ENCODE measurements at places on chromosomes 1 and 21. TPM values are rescaled to one million over a fixed set of nuclear protein-coding genes. Genes with fewer than 3 reads are reported as not detected.

GRCh38 chr1:16321176-16321867 lies 31.0 kb downstream of the FBXO42 start:
- no peak for DNase-seq

Gene LRRIQ3
- 0.86 TPM for total RNA-seq

- DNase-seq, result peak; percentile 86
These were observed 668 bp downstream of the CBR3 start for GRCh38 chr21:36135391-36136102.

DNA sequence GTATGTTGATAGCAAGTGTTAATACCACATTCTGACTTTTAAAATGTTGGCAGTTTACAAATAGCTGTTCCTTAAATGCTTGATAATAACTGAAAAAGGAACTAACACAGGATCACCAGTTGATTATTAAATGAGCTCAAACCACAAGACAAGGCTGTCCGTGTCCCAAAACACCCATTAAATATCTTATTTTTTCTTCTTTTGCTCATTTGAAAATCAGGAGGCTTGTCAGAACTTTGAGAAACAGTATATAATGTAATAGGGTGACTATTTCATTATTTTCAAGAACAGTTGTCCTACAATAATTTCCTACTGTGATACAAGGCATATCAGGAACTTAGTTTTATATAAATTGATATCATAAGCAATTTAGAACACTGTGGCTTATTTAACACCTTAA lies 2.7 kb downstream of the CDKN2C start:
- no peak for DNase-seq

DNA sequence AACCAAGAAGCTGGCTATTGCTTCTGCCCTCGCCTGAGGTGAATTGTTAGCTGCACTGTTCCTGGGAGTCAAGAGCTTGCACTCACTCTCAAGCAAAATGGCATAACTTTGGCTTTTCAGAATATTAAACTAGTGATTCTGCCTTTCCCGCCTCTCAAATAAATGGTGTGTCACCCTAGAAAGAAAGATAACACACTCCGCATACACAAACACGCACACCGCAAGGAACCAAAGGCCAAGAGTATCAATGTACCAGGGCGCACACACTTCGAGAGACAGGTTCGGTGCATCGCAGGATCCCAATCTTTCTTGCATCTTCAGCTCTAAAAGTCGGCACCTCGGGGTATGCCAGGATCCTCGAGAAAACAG lies 470 bp upstream of the RTCA start:
- no peak for DNase-seq

- no peak for DNase-seq
These were observed 153.9 kb upstream of the SPAG17 start for GRCh38 chr1:118338936-118339335.

DNA sequence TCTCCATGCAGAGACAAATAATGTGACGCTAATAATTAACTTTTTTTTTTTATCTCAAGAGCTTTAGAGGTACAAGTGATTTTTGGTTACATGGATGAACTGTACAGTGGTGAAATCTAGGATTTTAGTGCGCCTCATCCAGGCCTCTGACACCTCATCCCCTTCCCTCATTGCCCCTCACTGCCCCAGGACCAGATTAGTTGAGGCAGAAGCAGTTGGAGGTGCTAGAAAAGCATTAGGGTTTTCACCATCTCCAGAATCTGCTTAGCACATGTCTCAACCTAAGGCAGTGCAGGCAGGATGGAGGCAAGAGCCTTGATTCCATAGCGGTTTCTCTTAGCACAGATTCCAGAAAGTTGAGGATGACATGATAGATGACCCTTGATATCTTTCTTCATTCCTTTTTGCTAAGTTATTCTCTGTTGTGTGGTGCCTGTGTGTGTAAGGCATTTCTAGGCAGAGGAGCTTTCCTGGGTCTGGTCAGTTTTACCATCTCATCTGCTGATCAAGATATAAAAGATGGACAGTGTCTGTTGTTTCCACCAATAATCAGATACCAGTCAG lies 16.3 kb upstream of the IL10 start:
- DNase-seq, result no peak

GRCh38 chr1:9892563-9893528 lies 17.2 kb downstream of the CTNNBIP1 start:
- no peak for DNase-seq

Gene ARMH1
- 2.7 TPM for total RNA-seq

DNA sequence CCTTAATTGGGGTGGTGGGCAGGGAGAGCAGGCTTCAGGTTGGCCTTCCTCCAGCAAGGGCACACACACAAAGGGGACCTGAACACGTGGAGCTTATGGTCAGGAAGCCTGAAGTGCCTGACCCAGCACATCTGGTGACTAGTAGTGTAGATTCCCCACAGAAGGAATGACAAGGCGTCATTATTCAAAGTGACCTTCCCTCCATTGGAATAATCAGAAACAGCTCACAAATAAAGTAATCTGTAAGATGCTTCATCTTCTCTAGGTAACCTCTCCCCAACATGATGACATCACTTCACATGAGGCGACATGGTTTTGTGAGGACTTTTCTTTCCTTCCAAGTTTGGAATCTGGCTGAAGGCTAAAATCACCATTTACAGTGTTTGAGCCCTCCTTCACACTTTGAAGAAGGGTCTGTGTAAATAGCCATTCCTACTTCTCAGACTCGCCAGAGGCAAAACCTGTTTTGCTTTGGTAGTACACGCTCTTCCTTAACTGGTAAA lies 32.8 kb upstream of the ERG start:
- DNase-seq, result no peak

Gene ADAMTS4
- total RNA-seq, result 1.2 TPM

DNA sequence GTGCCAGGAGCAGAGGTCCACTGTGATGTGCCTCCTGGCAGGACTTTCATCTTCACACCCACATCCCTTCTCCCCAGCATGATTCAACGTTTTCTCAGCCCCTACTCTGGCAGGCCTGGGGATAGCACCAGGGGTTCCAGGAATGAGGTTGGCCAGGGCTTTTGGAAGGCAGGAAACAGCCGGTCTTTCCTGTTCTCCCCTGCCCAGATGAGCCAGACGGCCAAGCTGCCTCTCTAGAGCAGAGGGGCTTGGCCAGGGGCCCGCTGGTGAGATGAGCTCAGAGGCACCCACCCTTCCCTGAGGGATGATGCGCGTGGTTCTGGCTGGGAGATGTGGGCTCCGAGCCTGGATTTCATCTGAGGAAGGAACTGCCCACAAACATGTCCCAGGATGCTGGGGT lies 4.3 kb upstream of the MFAP2 start:
- no peak for DNase-seq

Gene MYOC
- not detected for total RNA-seq

DNA sequence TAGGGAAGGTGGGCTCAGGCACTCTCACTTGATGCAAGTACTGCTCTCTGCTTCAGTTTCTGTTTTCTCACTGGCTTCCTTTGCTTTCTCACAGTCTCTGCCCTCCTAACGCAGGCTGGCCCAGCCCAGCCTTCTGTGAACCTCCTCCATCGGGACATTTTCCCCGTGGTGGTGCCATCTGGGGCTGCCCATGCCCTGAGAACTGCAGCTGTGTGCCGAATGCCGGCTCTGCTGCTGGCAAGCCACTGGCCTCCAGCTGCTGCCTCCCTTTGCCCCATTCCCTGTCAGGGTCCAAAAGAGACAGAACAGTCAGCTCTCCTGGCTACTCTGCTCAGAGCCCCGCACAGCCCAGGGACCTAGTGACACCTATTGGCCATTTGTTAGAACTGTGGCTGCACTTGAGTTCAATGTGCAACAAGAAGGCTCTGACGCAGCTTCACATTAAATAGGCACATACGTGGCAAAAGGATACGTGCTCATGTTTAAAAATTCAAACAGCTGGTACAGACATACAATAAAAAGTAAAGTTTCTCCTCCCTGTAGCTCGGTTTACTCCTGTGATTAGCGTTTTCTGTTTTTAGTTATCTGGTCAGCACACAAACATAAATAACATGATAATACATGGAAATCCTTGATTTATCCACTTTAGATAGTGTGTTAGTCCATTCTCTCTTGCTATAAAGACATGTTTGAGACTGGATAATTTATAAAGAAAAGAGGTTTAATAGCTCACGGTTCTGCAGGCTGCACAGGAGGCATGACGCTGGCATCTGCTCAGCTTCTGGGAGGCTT lies 46.6 kb downstream of the FCRL5 start:
- peak; percentile 69 for DNase-seq

GRCh38 chr1:84429231-84429630 lies 30.9 kb downstream of the DNASE2B start:
- DNase-seq, result no peak

- DNase-seq, result peak; percentile 84
These were observed at the start of gene WNT9A for GRCh38 chr1:227947676-227948492. Gene WNT9A (minus strand): TSS chr1:227947932. CDS start chr1:227947887, 45 bp downstream.

- DNase-seq, result no peak
These were observed 188.2 kb upstream of the NFIA start for GRCh38 chr1:60894130-60894529.

GRCh38 chr1:5994713-5995621 lies 2.7 kb upstream of the NPHP4 start:
- DNase-seq, result no peak

DNA sequence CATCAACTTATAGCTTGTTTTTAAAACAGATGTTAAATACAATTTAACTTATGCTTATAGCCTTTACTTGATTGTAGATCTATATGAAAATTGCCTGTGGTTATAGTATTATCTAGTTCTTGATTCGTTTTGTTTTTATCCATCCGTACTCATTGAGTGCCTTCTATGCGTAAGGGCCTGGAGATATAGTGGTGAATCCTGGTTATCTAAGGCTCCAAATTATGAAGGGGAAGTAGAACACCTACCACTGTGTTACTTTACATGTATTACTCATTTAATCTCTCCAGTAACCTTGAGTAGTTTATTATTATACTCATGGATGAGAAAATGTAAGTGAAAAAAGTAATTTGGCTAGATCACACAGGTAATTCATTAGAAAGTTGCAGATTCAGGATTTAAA lies 121.8 kb downstream of the OSBPL9 start:
- DNase-seq, result no peak

Gene WDR64
- not detected for total RNA-seq

GRCh38 chr1:84847253-84848250 lies 45.5 kb downstream of the LPAR3 start:
- DNase-seq, result peak; percentile 95

GRCh38 chr1:27526569-27527222 lies 36.7 kb upstream of the WASF2 start:
- DNase-seq, result no peak

GRCh38 chr1:2526824-2527555 lies 594 bp upstream of the PANK4 start:
- DNase-seq, result no peak

GRCh38 chr1:234918961-234919761 lies 209.5 kb downstream of the TOMM20 start:
- no peak for DNase-seq

- no peak for DNase-seq
These were observed 13.4 kb downstream of the ITSN1 start for GRCh38 chr21:33655588-33656221.

Gene NFASC
- total RNA-seq, result 0.13 TPM

Gene FCRL5
- total RNA-seq, result not detected

Gene ACTL8
- total RNA-seq, result not detected

DNA sequence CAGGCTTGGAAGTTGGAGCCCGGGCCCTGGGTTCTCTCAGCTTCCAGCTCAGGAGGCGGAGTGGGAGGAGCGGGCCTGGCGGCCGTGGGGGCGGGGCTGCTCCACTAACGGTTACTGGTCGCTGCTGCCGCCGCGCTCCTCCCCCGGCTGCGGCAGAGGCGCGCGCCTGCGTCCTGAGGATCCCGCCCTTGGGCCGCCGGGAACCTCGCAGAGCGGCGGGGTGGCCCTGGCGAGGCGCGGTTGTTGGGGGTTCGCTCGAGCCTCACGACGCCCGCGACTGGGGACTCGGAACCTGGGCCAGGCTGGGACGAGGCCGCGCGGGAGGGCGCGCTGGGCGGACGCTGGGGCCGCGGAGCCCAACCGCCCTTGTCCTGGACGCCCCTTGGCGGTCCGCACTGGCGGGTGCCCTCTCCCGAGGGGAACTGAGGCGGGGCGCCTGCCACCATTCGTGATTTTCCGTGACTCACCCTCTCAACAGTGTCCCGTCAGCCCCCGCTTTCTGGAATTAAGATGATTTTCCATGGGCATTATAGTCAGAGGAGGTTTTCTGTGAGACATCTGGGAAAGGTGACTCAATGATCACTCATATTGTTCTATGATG lies 34.1 kb downstream of the OR2G3 start:
- DNase-seq, result peak; percentile 88

DNA sequence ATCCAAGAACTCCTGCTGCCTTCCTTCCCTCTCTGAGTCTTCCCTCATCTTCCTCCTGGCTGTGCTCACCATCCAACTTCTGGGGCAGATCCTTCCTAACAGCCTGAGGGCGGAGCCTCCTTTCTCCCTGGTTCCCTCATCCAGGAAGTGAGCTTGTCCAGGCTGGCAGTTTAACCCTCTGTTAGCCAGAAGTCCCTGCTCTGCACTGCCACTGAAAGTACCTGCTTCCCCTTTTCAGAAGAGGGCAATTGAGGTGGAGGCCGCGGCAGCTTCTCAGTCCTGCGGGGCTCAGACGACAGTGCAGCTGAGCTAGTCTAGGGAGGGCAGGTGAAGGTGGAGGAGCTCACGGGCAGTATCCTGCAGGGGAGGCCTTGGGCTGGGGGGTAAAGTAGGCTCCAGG lies 149.1 kb downstream of the FCRL5 start:
- no peak for DNase-seq

GRCh38 chr1:239872626-239873025 lies 219.1 kb upstream of the FMN2 start:
- DNase-seq, result no peak

- DNase-seq, result no peak
These were observed 20.2 kb upstream of the LRRC47 start for GRCh38 chr1:3816331-3817137.

Gene NBPF26
- 38.6 TPM for total RNA-seq

DNA sequence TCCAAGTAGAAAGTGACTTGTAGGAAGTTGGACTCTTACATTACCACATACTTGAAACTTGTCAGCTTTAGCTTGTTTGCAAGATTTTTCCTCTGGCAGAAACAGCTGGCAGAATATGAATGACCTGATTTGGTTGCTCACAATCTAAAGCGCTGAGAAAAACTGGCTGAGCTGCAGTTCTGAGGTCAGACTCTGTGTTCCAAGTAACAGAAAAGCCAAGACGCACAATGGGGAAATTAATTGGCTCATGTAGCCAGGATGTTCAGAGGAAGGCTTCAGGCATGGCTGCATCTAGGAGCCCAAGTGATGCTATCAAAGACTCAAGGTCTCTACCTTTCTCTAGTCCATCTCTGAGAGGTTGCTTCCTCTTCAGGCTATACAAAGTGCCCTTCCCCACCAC lies 27.0 kb downstream of the ALPL start:
- no peak for DNase-seq

DNA sequence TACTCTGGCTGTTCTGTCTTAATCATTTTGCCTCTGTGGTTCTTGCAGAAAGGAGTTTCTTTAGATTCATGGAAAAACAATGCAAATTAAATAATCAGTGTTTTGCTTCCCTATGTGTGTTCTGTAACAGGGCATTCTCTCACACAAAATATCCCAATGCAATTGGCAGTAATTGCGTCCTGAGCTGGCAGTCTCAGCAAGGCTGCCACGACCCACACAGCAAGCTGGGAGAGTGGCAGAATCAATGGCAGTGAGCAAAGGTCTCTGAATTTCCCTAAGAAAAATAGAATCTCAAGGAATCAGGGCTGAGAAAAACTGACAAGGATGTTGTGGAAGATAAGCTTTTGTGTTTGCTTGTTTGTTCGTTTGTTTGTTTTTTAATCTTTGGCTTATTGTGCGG lies 198.1 kb upstream of the ST6GALNAC5 start:
- no peak for DNase-seq

All from osteocyte (in vitro differentiated cells).